ENCODE measurements at places on chromosomes 2 and 18.

DNA sequence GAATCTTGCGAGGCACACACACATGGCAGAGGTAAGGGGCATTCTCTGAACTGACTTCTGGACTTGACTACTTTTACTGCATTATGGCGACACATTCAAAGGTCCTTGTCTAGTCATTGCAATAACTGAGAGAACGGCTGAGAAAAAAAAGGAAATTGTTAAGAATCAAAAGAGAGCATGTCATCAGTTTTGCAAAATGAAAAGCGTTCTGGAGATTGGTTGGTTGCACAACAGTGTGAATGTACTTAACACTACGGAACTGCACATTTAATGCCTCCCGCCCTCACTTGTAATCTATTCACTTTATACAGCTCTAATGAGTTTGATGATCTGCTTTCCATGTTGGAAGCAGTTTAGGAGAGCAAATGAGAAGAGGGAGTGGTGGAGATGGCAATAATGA is 68.5 kb upstream of the NFU1 start:
- no peak for DNase-seq

DNA sequence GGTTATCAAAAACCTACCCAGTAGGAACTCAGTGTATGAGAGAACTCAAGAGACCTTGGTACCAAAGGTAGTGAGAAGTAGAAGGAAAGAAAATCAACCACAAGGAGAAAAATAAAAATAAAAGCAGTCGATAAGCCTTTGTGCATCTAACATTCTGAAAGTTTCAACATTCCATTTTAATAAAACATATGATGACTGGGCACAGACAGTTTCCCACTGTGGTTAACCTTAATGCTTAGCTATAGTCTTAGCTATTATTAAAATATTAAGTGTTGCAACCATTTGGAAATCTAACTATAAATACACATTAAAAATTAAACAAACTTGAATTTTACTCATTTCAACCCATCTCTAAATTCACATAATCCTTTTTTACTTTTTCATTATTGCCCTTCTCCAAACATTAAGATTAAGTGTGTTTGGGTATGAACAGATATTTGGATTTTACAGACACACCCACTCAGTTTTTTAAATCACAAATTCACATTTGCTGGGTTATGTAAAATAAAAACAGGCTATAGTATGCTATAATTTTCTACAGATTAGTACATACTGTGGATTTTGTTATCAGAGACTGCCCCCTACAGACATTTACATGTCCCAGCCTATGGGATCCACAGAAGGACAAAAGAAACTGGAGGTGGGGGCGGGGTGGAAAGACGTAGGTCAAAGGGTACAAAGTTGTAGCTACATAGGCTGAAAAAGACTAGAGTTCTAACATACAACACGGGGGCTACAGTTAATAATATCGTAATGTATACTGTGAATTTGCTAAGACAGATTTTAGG is 32.8 kb downstream of the SRBD1 start:
- peak; percentile 65 for DNase-seq

- no peak for DNase-seq
Measured at GRCh38 chr2:205051417-205051816, 506.1 kb downstream of the PARD3B start.

DNA sequence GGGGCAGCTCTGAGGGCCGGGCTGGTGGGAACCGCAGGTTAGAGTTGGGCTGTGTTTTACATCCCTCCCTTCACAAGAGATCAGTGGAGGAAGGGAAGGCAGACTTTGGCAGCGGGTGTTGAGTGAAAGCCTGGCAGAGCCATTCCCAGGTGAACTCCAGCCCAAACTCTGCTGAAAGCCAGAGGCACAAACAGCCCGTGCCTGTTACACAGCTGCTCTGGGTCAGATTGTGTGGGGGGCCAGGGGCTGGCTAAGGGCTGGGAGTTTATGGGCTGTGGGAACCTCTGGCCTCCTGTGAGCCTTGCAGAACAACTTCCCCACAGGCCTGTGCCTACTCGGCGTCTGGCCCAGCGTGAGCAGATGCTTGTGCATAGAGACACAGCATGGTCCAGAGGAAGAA is 286.8 kb downstream of the CLIP4 start:
- DNase-seq: no peak

DNA sequence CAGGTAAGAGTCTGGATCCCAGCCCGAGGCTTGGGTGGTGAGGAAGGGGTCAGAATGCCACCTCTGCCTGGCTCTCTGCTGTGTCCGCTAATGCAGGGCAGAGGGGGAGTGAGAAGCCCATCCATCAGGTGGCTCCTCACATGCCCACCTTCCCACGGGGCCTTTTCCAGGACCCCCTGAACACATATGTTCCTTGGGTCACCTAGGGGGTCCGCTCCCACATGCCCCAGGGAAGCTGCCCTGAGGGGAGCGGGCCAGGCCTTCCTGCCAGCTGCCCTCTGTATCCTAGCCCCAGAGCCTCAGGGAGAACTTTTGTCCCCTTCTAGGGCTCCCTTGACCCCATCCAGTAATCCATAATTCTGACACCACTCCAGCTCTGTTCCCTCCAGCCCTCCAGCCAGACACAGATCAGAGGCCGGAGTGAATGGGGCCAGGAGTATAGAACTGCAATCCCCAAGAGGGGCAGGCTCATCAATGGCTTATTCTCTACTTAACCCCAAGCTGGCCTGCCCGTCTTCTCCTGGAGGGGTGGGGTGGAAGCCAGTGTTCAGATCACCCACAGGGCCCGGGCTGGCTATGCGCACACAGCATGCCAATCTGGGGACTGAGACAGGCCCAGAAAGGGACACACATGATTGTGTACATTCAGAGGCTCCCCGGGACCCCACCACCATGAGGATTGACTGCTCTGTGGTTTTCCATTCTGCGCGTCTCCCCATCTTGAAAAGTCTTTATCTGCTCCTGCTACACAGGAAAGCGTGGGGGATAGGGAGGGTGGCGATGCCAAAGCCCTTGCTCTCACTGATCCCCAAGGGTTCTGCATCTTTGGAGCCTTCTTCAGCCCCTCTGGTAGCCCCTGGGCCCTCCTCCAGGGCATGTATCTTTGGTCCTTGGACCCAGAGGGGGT is 1.1 kb downstream of the EMILIN1 start:
- DNase-seq: no peak

GRCh38 chr18:49845629-49846360 is 32.5 kb upstream of the ACAA2 start:
- DNase-seq: no peak

DNA sequence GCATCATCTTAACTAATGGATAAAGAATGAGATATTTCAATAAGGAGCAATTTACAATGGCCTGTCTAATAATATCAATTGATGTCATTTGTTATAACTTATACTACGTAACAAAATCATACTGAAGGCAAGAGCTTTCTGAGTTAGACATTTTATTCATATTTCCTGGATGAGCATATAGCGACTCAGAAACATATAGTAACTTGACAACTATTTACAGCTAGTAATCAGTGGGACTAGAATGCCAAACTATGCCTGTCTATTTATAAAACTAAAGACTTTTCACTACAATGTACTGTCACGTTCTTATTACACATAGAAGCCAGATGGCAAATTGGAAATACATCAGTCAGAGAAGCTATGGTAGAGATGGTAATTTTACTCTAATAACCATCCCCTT is 766.2 kb upstream of the TMEFF2 start:
- DNase-seq: no peak

DNA sequence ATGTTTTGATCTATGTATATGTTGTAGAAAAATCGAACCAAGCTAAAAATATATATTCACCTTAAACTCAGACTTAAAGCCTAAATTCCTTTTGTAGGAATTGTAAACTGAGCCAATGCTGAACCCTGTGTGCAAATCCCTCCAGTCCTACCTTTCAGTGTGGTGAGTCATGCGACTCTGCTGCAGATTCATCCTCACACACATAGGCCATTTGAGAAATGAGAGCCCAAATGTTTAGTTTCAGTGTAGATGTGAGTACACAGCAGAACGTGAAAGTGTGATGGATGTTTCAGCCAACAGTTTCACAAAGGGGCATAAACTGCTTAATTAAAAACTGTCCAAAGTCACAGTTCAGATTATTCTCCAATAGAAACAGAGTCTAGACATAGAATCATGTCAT is 193.2 kb downstream of the CDH19 start:
- DNase-seq: no peak

DNA sequence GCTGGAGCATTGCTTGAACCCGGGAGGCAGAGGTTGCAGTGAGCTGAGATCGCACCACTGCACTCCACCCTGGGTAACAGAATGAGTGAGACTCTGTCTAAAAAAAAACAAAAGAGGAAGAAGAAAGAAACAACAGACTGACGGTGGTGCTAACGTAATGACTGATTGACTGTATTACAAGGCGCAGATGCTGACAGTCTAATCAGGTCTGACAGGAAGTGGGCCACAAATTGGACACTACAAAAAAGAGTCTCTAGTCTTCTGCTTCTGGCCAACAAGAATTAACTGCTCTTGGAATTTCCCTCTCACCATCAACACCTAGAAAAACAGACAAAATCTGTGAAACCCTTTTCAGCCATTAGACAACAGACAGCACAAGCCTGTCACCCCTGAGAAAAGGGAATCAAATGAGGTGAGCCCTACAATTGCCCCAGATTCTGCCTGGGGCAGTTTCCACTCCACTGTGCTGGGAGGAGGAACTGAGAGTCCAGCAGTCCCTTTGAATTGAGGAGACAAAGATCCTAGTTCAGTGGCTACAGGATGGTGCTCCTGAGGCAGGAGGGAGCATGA is 43.3 kb downstream of the SNED1 start:
- no peak for DNase-seq

DNA sequence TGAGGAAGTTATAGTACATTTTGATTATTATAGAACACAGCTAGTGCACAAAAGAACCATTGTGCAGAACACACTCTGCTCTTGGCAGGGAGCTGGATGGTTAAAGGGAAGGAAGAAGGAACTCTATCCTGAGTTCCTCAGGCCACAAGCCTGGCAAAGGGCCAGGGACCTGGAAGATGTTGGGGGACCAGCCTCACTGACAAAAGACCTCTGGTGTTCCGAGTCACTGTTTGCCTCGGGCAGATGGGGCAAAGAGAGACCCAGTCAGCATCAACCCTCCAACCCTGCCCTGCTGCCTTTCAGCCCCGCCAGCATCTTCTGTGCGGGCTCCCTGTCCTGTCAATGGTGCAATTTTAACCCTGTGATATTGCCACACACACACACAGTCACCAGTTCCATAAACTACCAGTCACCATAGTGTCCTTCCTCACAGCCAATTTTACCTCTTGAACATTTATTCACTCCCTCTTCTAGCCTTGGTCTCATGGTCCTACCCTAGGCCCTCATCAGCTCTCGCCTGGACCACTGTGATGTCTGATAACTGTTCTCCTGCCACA is 21.9 kb downstream of the NEMP2 start:
- DNase-seq: peak; percentile 28

DNA sequence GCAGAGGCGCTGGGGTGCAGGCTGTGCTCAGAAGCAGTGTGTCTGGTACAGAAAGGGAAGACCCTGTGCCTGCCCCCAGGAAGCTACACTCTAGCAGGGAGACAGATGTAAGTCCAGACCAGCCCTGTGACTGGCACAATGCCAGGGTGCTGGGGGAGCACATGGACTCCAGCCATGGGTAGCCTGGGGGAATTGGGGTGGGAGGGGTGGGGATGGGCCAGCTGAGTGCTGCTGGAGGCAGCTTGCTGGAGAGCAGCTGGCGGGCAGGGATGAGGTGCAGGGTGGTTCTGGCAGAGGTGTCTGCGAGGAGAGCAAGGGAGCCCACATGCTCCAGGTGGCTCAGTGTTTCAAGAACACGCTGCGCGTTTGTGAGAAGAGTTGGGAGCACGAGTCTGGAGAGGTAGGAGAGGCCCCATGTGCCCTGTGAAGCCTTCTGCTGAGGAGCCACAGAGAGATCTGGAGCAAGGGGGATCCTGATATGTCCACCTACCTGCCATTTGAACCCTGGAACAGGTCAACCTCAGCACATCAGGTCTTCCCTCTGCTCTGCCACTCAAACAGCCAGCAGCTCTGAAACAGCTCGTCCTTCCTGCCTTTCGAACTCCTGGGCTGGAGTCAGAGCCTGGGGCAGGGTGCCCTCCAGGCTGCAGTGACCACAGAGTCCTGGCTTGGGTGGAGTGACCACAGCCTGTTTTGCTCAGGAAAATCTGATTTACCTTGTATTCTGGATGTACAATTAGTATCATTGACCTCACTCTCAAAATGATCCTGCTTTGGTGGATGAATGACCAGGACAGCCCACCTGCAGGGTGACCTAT is 15.1 kb downstream of the ALLC start:
- no peak for DNase-seq

Measured in Kasumi-1 (cell line).